Tibial nerve (tissue), 4 donors: ENCODE measurements at places on chromosomes 1 and 21. TPM values are rescaled to one million over a fixed set of nuclear protein-coding genes. Genes with fewer than 3 reads are reported as not detected.
A peak's percentile ranks its signal among the peaks of the same experiment; 100 is the strongest.

- H3K4me3 ChIP-seq, result no peak overlapping the region
- no peak for DNase-seq
- no peaks in the 10 kb centered on the region for H3K27me3 ChIP-seq
These were observed 185.5 kb upstream of the ZC3H12A start for GRCh38 chr1:37288900-37289299.

DNA sequence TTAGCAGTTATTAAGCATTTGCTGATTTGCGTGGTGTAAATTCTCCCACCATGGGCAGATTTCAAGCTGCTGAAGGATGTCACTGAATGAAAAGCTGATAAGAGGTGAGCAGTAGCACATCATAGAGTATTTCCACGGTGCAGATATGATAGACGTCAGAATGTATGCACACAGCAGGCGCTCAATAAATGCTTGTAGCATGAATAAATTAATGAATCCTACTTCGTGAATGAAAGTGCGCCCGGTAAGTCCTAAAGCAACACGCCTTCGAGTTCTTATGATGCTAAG lies 510 bp upstream of the UBIAD1 start:
- H3K4me1 ChIP-seq, result peaks cover 3% of the 10 kb centered on the region
- peak overlapping the region; percentile 52 for H3K27ac ChIP-seq
- peaks cover 18% of the 10 kb centered on the region for H3K36me3 ChIP-seq
- H3K27me3 ChIP-seq, result no peaks in the 10 kb centered on the region
- DNase-seq, result no peak

The CFHR3 gene
- total RNA-seq, result 3.0 TPM

DNA sequence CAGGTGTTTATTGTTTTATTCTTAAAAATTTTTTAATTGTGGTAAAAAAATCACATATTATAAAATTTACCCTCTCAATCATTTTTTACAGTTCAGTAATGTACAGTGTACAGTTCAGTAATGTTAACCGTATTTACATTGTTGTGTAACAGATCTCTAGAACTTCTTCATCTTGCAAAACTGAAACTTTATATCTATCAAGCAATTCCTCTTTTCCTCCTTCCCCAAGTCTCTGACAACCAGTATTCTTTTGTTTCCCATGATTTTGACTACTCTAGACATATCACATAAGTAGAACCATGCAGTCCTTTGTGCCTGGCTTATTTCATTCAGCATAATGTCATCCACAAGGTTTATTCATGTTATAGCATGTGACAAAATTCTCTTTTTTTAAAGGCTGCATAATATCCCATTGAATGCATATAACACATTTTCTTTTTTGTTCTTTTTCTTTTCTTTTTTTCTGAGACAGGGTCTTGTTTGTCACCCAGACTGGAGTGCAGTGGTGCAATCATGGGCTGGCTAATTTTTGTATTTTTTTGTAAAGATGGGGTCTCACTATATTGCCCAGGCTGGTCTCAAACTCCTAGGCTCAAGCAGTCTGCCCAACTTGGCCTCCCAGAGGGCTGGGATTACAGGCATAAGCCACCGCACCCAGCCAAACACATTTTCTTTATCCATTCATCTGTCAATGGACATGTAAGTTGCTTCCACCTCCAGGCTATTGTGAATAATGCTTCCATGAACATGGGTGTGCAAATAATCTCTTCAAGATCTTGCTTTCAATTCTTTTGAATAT lies 17.2 kb upstream of the RCSD1 start:
- H3K27me3 ChIP-seq, result no peaks in the 10 kb centered on the region
- H3K27ac ChIP-seq, result no peak overlapping the region
- DNase-seq, result no peak
- H3K4me3 ChIP-seq, result no peak overlapping the region
- H3K36me3 ChIP-seq, result no peaks in the 10 kb centered on the region
- H3K4me1 ChIP-seq, result peaks cover 13% of the 10 kb centered on the region

DNA sequence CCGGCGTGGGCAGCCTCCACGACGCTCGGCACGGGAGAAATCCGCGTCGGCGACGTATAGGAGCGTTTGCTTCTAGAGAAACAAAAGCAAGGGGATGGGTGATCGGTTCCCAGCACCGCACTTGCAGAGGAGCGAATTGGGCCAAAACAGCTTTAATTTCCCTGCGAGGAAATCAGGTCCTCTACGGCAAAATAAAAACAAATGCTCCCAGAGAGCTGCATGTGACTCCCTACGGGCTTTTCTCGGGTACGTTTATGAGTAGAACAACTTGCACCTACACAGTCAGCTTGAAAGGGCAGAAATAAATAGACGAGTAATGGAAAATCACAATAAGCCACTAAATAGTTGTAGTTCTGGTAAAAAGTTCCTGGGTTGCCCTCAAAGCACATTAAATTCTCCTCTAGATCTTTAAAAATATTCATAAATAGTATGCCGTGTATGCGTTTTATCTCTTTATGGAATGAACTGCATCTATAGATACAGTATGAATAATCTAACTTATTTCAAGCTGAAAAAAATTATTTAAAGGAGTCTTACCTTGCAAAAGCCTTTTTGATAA lies 1.2 kb downstream of the NHLH2 start:
- no peaks in the 10 kb centered on the region for H3K36me3 ChIP-seq
- peaks cover 91% of the 10 kb centered on the region for H3K27me3 ChIP-seq
- H3K4me1 ChIP-seq, result peaks cover 14% of the 10 kb centered on the region
- H3K4me3 ChIP-seq, result no peak overlapping the region
- H3K27ac ChIP-seq, result no peak overlapping the region

GRCh38 chr1:117826119-117826518 lies 103.3 kb downstream of the GDAP2 start:
- DNase-seq, result no peak
- no peak overlapping the region for H3K4me3 ChIP-seq
- no peaks in the 10 kb centered on the region for H3K4me1 ChIP-seq
- H3K27ac ChIP-seq, result no peak overlapping the region
- no peaks in the 10 kb centered on the region for H3K36me3 ChIP-seq

GRCh38 chr21:32726839-32727686 lies 750 bp downstream of the SYNJ1 start:
- H3K36me3 ChIP-seq, result peaks cover 14% of the 10 kb centered on the region
- peak overlapping the region; percentile 41 for H3K27ac ChIP-seq
- peak overlapping the region; percentile 96 for H3K4me3 ChIP-seq
- H3K27me3 ChIP-seq, result no peaks in the 10 kb centered on the region

DNA sequence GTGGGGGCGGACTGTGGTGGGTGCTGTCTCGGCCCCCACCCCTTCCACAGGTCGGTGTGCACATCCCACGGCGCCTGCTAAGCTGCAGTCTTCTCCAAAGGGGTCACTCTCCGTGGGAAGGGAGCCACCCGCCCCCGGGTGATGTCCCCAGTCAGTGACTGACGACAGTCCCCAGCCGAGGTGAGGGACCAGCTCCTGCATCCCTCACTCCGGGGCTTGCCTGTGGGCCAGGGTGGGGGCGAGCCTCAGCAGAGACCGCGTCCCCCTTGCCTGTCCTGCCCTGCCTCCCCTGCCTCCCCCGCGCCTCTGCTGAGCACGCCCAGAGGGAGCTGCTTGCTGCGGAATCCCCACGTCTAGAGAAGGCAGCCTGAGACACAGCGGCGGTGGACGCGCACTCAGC lies 35.9 kb upstream of the PDE9A start:
- H3K27ac ChIP-seq, result peak overlapping the region; percentile 59
- no peak overlapping the region for H3K4me3 ChIP-seq
- DNase-seq, result no peak

The PEAR1 gene
- total RNA-seq, result 47.4 TPM

The DFFB gene
- 17.7 TPM for total RNA-seq

GRCh38 chr1:151419819-151420218 lies 20.4 kb downstream of the PSMB4 start:
- DNase-seq, result no peak
- H3K4me1 ChIP-seq, result peaks cover under 1% of the 10 kb centered on the region
- H3K27me3 ChIP-seq, result no peaks in the 10 kb centered on the region
- H3K4me3 ChIP-seq, result no peak overlapping the region
- H3K27ac ChIP-seq, result no peak overlapping the region
- peaks cover 6% of the 10 kb centered on the region for H3K36me3 ChIP-seq

GRCh38 chr1:233617025-233617424 lies 3.1 kb downstream of the KCNK1 start:
- DNase-seq, result no peak
- no peaks in the 10 kb centered on the region for H3K36me3 ChIP-seq
- peaks cover 17% of the 10 kb centered on the region for H3K4me1 ChIP-seq
- H3K27ac ChIP-seq, result no peak overlapping the region
- H3K4me3 ChIP-seq, result no peak overlapping the region

DNA sequence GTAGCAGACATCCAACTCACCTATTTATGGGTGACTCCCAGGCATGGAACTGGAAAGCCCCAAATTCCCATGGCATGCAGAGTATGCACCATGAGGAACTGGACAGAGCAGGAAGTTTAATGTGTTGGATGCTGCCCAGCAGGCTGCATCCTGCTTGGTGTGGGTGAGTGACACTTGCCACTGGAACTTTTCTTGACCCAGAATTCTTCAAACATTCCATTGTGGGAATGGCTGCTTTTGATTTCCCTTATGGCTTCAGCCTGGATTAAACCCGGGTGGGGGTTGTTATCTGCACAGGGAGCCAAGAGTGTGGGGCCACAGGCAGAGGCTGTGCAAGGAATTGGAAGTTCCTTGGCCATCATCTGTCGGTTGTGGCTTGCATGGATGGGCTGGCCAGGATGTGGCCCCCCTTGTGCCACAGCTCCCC lies 26.9 kb upstream of the BACE2 start:
- H3K27me3 ChIP-seq, result no peaks in the 10 kb centered on the region
- no peaks in the 10 kb centered on the region for H3K4me1 ChIP-seq
- H3K4me3 ChIP-seq, result no peak overlapping the region
- H3K27ac ChIP-seq, result peak overlapping the region; percentile 68
- DNase-seq, result no peak

The HSF2BP gene
- total RNA-seq, result 1.8 TPM

DNA sequence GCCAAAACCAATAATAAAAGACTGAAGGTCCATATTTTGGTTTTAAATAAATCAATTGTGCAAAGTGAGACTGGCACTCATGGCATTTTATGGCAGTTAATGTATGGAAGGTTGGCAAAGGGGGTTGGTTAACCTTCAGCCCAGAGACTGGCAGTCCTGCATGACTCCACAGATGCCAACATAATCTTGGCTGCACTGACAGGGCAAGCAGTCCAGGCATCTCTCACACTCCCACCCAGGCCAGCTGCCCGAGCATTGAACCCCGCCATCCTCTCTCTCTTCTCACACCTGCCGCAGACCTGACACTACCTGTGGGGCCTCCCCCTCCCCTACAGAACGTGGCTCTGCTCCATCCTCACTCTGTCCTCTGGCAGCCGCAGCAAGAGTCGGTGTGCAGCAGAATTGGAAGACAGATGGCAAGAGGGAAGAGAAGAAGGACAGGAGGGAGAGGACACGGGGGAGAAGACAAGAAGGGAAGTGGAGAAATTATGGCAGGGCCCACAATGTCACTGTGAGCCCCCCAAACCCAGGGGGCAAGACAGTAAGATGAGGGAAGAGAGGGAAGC lies 43.7 kb downstream of the ITPKB start:
- DNase-seq, result no peak
- no peaks in the 10 kb centered on the region for H3K27me3 ChIP-seq
- H3K4me3 ChIP-seq, result no peak overlapping the region
- H3K27ac ChIP-seq, result peak overlapping the region; percentile 87
- H3K36me3 ChIP-seq, result peaks cover 2% of the 10 kb centered on the region

DNA sequence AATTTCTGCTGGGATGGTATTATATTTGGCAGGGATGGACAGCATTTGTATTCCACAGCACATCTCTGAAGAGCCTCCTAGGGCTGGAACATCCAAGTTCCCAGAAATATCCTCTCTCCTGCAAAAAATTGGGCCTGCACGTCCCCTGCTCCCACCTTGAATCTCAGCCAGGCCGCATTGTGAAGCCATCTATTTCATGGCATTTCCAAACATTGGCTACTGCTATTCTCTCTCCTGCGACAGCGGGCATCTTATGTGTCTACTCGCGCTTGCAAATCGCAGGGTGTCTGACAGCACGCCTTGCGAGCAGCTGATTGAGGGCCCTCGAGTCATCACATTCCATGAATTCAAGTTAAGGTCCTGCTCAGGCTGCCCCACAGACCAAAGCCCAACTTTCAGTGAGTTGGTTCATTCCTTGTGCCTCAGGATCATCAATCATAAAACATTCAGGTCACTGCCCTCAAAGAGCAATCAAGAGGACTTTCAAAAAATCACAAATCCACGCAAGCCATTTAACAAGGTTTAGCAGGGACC lies 15.8 kb downstream of the RGS8 start:
- no peaks in the 10 kb centered on the region for H3K27me3 ChIP-seq
- H3K4me1 ChIP-seq, result no peaks in the 10 kb centered on the region
- DNase-seq, result no peak
- no peak overlapping the region for H3K27ac ChIP-seq
- no peak overlapping the region for H3K4me3 ChIP-seq

GRCh38 chr1:45569962-45570581 lies 13.8 kb upstream of the NASP start:
- H3K27me3 ChIP-seq, result no peaks in the 10 kb centered on the region
- no peak overlapping the region for H3K4me3 ChIP-seq
- no peak overlapping the region for H3K27ac ChIP-seq
- H3K4me1 ChIP-seq, result no peaks in the 10 kb centered on the region
- H3K36me3 ChIP-seq, result no peaks in the 10 kb centered on the region

The GJC2 gene
- 6.9 TPM for total RNA-seq

The KRTAP12-2 gene
- not detected for total RNA-seq

- no peaks in the 10 kb centered on the region for H3K4me1 ChIP-seq
- H3K27ac ChIP-seq, result no peak overlapping the region
- H3K4me3 ChIP-seq, result no peak overlapping the region
These were observed 109.0 kb downstream of the FAF1 start for GRCh38 chr1:50851034-50851433.

The SEMA4A gene
- 4.6 TPM for total RNA-seq

- DNase-seq, result no peak
- peaks cover 14% of the 10 kb centered on the region for H3K4me1 ChIP-seq
- H3K4me3 ChIP-seq, result no peak overlapping the region
- H3K36me3 ChIP-seq, result no peaks in the 10 kb centered on the region
These were observed 64.4 kb downstream of the KCTD3 start for GRCh38 chr1:215631489-215631888.

The PPFIA4 gene
- 24.6 TPM for total RNA-seq

GRCh38 chr21:28426545-28426944 lies 566.1 kb downstream of the LTN1 start:
- H3K4me1 ChIP-seq, result no peaks in the 10 kb centered on the region
- H3K27me3 ChIP-seq, result no peaks in the 10 kb centered on the region
- H3K27ac ChIP-seq, result no peak overlapping the region
- DNase-seq, result no peak

DNA sequence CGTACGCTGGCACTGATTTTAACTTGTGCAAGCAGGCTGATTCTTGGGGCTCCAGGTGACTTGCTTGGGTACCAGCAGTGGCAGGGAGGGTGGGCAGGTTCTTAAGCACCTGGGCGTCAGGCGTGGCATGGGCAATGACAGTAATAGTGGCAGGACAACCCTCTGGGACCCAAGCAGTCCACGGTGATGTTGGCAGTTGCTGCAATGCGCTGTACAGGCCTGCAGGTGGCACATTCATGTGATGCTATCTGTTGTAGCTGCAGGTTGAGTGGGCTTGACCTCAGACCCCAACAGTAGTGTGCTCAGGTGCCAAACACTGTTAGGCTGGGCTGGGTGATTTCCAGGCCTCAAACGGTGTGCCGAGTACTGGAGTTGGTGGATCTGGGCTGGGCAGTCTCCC lies 10.2 kb upstream of the OR10J4 start:
- no peak overlapping the region for H3K4me3 ChIP-seq
- no peak overlapping the region for H3K27ac ChIP-seq
- H3K4me1 ChIP-seq, result no peaks in the 10 kb centered on the region

- H3K4me3 ChIP-seq, result no peak overlapping the region
- no peaks in the 10 kb centered on the region for H3K4me1 ChIP-seq
- H3K36me3 ChIP-seq, result no peaks in the 10 kb centered on the region
- no peaks in the 10 kb centered on the region for H3K27me3 ChIP-seq
These were observed 472.3 kb upstream of the BRINP3 start for GRCh38 chr1:190949939-190950338.

GRCh38 chr1:181296180-181296579 lies 187.1 kb upstream of the CACNA1E start:
- H3K4me1 ChIP-seq, result no peaks in the 10 kb centered on the region
- H3K4me3 ChIP-seq, result no peak overlapping the region

The BATF3 gene
- total RNA-seq, result 3.5 TPM

The CD247 gene
- 1.2 TPM for total RNA-seq

The CDK11B gene
- 21.4 TPM for total RNA-seq
